ENCODE measurements at places on chromosomes 7 and 10.

DNA sequence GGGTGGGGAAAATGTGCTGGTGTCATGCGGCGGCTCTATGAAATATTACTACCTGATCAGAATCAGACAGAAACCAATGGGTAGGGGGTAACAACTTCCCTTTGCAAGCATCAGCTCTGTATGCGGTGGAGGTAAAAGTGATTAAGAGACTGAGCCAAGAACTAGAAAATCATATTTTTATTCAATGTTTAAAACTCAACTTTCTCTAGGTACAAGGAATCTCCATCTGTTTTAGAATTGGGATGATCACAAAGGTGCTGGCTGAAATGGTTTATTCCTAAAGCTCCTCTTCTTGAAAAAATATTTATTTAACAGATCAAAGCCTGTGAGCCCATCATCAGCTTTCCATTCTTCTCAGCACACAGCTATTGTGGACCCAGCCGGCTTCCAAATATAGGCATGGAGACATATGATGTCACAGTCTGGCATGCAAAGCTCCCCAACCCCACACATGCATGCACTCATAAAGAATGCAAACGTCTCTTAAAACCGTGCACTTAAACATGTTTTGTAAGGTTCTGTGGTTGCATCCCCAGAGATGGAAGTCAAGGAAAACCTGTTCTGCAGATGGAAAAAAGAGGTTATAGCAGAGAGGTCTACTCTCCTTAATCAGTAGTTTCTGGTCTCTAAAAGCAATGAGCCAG, 126.0 kb downstream of the SKIDA1 start:
- peak; percentile 73 for DNase-seq

- DNase-seq: no peak
Measured at GRCh38 chr7:115117748-115118147, 195.9 kb downstream of the MDFIC start.

DNA sequence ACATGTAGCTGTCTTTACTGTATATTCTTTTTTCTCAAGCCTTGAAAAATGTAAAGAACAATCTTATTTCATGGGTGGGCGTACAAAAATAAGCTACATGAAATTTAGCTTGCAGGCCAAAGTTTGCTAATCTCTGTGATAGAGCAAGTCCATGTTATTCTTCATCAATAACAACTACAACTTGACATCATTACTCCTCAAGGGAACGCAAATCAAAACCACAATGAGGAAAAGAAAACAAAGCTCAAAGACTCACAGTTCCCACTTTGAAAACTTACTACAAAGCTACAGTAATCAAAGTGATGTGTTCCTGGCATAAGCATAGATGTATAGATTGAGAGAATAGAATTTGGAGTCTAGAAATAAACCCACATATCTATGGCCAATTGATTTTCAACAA, 62.5 kb downstream of the GNA12 start:
- no peak for DNase-seq

DNA sequence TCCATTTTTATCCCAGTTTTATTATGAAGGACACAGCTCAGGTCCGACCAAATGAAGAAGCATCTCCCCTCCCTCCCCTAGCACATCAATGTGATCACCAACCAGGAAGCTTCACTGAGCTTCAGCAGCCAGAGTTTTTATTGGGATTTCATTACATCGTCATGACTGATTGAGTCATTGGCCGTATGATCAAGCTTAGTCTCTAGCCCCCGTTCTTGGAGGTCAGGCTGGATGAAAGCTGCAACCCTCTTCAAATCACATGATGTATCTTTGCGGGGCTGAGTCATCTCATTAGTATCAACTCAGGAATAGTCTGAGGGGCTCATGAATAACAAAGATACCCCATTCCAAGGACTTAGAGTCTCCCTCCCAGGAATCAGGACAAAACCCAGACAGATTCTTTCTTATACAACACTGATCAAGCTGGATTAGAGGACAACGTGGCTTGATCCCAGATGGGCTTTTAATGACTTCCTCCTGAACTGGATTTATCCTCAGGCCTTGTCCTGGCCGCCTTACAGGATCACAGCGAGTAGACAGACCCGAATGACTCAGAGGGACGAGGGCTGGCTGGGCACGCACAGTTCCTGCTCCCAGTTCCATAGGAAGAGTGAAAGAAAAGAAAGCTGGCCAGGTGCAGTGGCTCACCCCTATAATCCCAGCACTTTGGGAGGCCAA, 14.5 kb downstream of the LIMK1 start:
- no peak for DNase-seq

DNA sequence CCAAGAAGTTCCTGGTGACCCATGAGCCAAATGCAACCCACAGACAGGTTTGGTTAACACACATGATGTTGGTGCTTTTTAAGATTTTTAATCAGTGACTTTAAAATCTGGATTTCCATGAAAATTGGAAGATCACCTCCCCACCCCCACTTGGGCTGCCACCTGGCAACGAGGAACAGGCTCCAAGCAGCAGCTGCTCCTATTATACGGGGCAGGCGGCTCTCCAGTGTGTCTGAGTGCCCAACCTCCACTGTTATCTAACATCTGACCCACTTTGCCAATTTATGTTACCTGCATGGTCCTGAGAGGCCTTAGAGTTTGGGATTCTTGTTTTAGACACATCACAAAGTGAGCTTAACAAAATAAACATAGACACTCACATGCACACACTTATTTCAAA, 56.4 kb downstream of the SGMS1 start:
- no peak for DNase-seq

DNA sequence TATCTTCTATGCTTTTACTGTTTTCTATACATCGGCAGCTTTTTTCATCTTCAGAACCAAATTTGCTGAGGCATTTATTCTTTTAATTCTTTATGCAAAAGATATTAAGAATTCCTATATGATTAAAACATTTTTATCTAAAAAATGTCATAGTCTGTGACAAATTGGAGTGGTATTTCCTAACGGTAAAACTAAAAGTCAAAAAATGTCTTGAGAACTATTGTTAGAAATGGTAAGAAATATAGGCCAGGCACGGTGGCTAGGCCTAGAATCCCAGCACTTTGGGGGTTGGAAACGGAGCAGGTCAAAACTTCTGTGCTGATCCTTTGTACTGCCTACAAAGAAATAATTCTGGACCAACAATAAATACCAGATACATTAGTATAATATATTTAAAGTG, 57.7 kb upstream of the PRR15 start:
- no peak for DNase-seq

DNA sequence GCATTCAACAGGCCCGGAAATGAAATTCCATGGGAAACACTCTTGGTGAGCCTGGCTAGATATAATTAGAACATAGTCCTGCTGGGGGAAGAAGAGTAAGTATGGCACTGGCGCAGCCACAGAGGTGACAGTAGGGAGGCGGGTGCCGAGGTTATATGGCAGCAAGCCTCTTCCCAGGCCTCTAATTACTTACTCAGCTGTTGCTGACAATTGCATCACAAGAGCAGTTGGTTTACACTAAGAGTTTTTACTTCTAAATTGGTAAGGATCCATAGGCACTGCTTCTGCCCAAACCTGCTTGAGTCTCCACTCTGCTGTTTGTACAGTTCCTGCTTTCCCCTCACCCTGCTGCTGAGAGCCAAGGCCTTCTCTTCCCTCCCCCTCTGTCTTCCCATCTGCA, 93.3 kb upstream of the DUSP5 start:
- DNase-seq: no peak

- no peak for DNase-seq
Measured at GRCh38 chr7:8751557-8752231, 318.3 kb downstream of the NXPH1 start.

DNA sequence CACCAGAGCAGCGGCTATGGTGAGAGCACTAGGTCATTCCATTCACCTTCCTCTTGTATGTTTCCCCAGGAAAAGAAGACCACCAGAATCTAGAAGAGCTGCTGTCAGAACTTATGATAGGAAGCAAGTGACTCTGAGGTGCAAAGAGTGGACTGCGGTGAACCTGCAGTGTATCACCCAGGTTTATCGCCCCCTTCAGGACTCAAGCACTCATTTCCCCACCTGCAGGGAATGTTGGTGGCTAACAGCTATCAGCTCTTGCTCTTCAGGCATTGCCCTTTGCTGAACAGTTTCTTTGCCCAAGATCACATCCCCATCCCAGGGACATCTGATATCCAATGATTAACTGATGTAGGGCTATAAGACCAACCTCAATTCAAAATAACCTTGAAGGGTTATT, 66.3 kb upstream of the IL6 start:
- DNase-seq: no peak

DNA sequence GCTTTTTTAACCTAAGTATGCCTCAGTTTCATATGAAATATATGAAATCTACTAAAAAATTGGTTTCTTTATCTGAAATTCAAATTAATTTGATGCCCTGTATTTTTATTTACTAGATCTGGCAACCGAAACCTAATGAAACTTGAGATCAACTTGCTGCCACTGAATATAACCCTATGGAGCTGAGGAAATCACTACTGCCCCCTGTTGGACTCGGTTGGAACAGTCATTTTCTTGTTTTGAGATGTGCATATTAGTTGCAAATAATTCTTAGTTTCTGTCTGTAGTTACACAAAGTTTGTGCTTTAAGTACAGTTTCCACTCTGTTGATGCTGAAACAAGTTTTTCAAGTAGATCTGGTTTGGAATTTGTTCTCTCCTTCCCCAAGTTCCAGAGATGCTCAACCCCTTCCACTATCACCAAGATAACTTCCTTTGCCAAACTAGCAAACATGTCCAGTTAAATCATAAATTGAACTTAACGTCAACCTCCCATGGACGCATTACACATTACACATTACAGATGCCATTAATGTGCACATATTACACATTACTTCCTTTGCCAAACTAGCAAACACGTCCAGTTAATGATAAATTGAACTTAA, 22.2 kb upstream of the EXOC4 start:
- DNase-seq: no peak

- peak; percentile 66 for DNase-seq
Measured at GRCh38 chr7:66281678-66282590, 76.8 kb downstream of the TPST1 start.

DNA sequence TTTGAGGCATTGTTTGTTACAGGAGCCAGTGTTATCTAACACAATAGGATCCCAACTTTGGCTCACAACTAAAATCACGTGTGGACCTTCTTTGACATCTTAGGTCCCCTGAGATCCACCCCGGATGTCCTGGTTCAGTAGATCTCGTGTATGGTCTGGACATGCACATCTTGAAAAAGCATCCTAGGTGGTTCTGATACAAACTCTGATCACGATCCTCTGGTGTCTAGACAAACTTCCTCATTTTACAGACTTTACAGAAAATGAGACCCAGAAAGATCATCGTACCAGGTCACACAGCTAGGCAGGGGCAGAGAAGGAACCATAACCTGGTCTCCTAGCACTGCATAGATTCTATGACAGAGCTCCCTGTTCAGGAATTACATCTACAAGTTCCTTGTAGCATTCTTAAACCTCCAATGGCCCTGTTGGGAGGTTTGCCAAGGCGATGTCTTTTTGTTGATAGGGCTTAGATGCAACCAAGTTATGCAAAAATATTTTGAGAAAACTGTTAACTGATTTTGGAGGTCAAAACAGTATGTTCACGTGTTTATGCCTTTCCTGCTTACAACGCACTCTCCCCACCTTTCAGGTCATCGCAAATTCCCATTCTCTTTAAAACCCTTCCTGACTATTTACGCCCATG, 30.8 kb upstream of the CHST15 start:
- no peak for DNase-seq

DNA sequence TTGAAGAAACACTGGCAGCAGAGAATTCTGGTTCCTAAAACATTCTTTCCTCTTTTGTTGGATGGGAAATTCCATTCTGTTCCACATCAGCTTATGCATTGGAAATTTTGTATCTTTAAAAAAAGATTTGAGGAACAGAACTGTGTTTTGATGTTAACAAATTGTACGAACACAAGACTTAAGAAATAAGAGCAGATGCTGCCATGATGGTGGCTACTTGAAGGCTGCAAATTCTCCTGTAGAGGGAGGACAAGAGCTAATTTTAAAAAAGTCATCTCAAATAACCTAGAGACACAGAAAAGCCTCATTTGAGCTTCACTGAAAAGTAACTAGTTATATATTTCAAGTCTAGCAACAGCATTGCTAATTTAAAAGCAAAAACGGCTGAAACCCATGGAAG, 29.8 kb downstream of the NDUFB2 start:
- no peak for DNase-seq

- DNase-seq: peak; percentile 87
Measured at GRCh38 chr10:101031796-101032636, 982 bp downstream of the SFXN3 start.

DNA sequence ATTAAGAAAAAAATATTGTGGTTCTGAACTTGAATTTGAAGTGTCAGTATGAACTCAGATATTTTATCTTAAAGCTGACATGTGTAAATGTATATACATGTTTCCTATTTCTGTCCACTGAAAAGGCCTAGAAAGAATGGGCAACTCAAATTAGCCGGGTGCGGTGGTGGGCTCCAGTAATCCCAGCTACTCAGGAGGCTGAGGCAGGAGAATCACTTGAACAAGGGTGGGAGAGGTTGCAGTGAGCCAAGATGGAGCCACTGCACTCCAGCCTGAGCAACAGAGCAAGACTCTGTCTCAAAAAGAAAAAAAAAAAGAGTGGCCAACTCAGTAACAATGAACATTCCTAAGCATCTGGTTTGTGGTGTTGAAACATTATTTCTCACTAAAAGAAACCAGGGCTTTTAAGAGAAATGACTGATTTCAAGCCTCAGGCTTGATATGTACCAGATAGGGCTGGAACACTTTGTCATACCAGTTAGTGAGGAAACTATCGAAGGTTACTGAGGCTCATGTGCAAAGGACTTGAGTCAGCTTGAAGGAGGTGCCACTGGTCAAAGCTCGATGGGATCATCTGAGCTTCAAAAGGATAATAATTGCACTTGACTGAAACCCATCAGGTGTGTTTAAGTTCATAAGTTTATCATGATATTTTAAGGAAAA, 40.5 kb downstream of the AOAH start:
- no peak for DNase-seq

DNA sequence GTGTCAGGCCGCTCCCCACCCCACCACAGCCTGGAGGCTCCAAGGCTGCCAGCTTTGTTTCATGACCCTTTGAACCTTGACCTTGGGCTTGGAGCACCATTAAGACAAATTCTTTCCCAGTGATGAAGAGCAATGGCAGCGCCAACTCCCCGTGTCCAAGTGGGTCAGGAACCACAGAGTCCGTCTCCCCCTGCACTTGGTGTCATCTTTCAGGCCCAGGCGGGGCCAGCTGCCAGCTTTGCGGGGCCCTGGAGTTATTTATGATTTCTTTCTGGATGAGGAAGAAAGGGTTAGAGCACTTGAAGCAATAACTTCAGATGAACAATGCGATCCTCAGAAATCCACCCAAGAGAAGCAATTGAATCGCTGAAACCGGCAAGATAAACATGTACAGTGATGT, 110.8 kb downstream of the MYL10 start:
- DNase-seq: no peak

Measured in left forelimb (tissue), 1 donor.